ENCODE measurements at places on chromosomes 1 and 21. TPM values are rescaled to one million over a fixed set of nuclear protein-coding genes. Genes with fewer than 3 reads are reported as not detected.

Gene RNU5D-1
- polyA plus RNA-seq, result not detected

Gene ATP1A2
- 15.3 TPM for polyA plus RNA-seq

Gene TPTE
- polyA plus RNA-seq, result not detected

Gene OVAAL
- polyA plus RNA-seq, result not detected

Gene CLCA1
- polyA plus RNA-seq, result not detected

Gene F5
- polyA plus RNA-seq, result 3.5 TPM

Gene ATG4C
- 5.8 TPM for polyA plus RNA-seq

Gene UQCRHL
- 4.6 TPM for polyA plus RNA-seq

Gene ANKRD35
- polyA plus RNA-seq, result 8.4 TPM

Gene CA6
- not detected for polyA plus RNA-seq

Gene ALPL
- polyA plus RNA-seq, result 2.5 TPM

Gene ETV3L
- not detected for polyA plus RNA-seq

Gene FAM43B
- not detected for polyA plus RNA-seq

Gene LMO4
- polyA plus RNA-seq, result 51.8 TPM

Gene SAMSN1
- 14.4 TPM for polyA plus RNA-seq

Gene TRNAU1AP
- 39.2 TPM for polyA plus RNA-seq

Gene KIF21B
- polyA plus RNA-seq, result 0.63 TPM

Gene KRTAP19-4
- not detected for polyA plus RNA-seq

Gene SPTA1
- not detected for polyA plus RNA-seq

Gene TMEM82
- not detected for polyA plus RNA-seq

Gene LCE1B
- not detected for polyA plus RNA-seq

Gene PDPN
- polyA plus RNA-seq, result 0.43 TPM

Gene LCE1C
- polyA plus RNA-seq, result not detected

Gene TTC13
- 6.0 TPM for polyA plus RNA-seq

Gene HSD3B1
- polyA plus RNA-seq, result not detected

Gene KAZN
- polyA plus RNA-seq, result 7.2 TPM

Gene FALEC
- polyA plus RNA-seq, result 1.1 TPM

Gene LCE1E
- polyA plus RNA-seq, result not detected

Gene RNF207
- polyA plus RNA-seq, result 15.8 TPM

Gene LCE3E
- polyA plus RNA-seq, result not detected

Gene FMO3
- 9.0 TPM for polyA plus RNA-seq

Gene NPPA
- polyA plus RNA-seq, result 5.5 TPM

Gene DBT
- 5.0 TPM for polyA plus RNA-seq

Gene FCGR3A
- 108 TPM for polyA plus RNA-seq

Gene TDRD5
- 0.08 TPM for polyA plus RNA-seq

Gene GIPC2
- 7.5 TPM for polyA plus RNA-seq

Gene ASCL5
- polyA plus RNA-seq, result not detected

Gene LAD1
- polyA plus RNA-seq, result 33.8 TPM

Gene TMEM81
- 1.1 TPM for polyA plus RNA-seq

Gene CD101
- not detected for polyA plus RNA-seq

Gene LMX1A
- polyA plus RNA-seq, result 0.25 TPM

Gene PTAFR
- 0.41 TPM for polyA plus RNA-seq

Gene C1orf141
- polyA plus RNA-seq, result not detected

Gene AMY2A
- polyA plus RNA-seq, result 0.08 TPM

Gene PCSK9
- polyA plus RNA-seq, result 0.38 TPM

Gene NAV1
- polyA plus RNA-seq, result 8.3 TPM

Gene ADAMTS4
- polyA plus RNA-seq, result 1.4 TPM

Gene MAEL
- 0.28 TPM for polyA plus RNA-seq

Gene RAB7B
- 7.9 TPM for polyA plus RNA-seq

Gene POLR3GL
- 89.0 TPM for polyA plus RNA-seq

Gene OR2T11
- not detected for polyA plus RNA-seq

Gene GJA9
- polyA plus RNA-seq, result not detected

Gene CYB561D1
- 5.4 TPM for polyA plus RNA-seq

Gene TIE1
- 4.1 TPM for polyA plus RNA-seq

Gene TRAF3IP3
- polyA plus RNA-seq, result 0.88 TPM

Gene LCE1D
- not detected for polyA plus RNA-seq
